ENCODE measurements at places on chromosomes 3 and 15. TPM values are rescaled to one million over a fixed set of nuclear protein-coding genes. Genes with fewer than 3 reads are reported as not detected.

The RNU6-1 gene
- total RNA-seq: not detected

The LRTM1 gene
- not detected for total RNA-seq

The ADAMTS17 gene
- not detected for total RNA-seq

The HCLS1 gene
- 0.60 TPM for total RNA-seq

The PPP4R2 gene
- 63.7 TPM for total RNA-seq

The TMIE gene
- total RNA-seq: not detected

The OXSR1 gene
- 24.5 TPM for total RNA-seq

The COL7A1 gene
- total RNA-seq: 11.2 TPM

The DPPA4 gene
- total RNA-seq: not detected

The POTEB2 gene
- not detected for total RNA-seq

The CMTM7 gene
- 3.0 TPM for total RNA-seq

The CP gene
- total RNA-seq: 30.1 TPM

The CCDC71 gene
- total RNA-seq: 13.8 TPM

The GOLGA6L7 gene
- not detected for total RNA-seq

The SNX33 gene
- total RNA-seq: 11.1 TPM

The OCA2 gene
- total RNA-seq: not detected

The KIF7 gene
- total RNA-seq: 10.7 TPM

The C3orf85 gene
- total RNA-seq: not detected

The IL17RE gene
- total RNA-seq: 0.23 TPM

The CTXN2 gene
- not detected for total RNA-seq

The ENTPD3 gene
- not detected for total RNA-seq

The ARHGAP31 gene
- 5.1 TPM for total RNA-seq

The HAPLN3 gene
- total RNA-seq: 6.7 TPM

The TMCO5A gene
- not detected for total RNA-seq

The UACA gene
- 322 TPM for total RNA-seq

The OIP5 gene
- total RNA-seq: not detected

The FBN1 gene
- 1,470 TPM for total RNA-seq

The CFAP161 gene
- not detected for total RNA-seq

The WDR93 gene
- total RNA-seq: not detected

The RGMA gene
- total RNA-seq: 3.2 TPM

The TOP2B gene
- 34.8 TPM for total RNA-seq

The IL20RB gene
- total RNA-seq: 0.53 TPM

The ZKSCAN7 gene
- total RNA-seq: 4.6 TPM

The NGRN gene
- total RNA-seq: 69.7 TPM

The IGSF10 gene
- total RNA-seq: 0.15 TPM

The IL17RD gene
- 2.7 TPM for total RNA-seq

The ZFYVE19 gene
- 13.2 TPM for total RNA-seq

The KCNAB1 gene
- total RNA-seq: 0.59 TPM

The TTLL13 gene
- not detected for total RNA-seq

The PAK6 gene
- total RNA-seq: not detected

The P2RY14 gene
- total RNA-seq: not detected

The CMTM8 gene
- 0.30 TPM for total RNA-seq

The GOLGA6L24 gene
- not detected for total RNA-seq

The GOLGA8K gene
- total RNA-seq: 0.23 TPM

The CLDN11 gene
- total RNA-seq: 280 TPM

The PCLAF gene
- 11.4 TPM for total RNA-seq

All from smooth muscle cell of the coronary artery (primary cell).